ENCODE measurements at places on chromosomes 16 and 17.

- no peak for DNase-seq
Measured at GRCh38 chr17:79420318-79421243, 190.3 kb downstream of the RBFOX3 start.

DNA sequence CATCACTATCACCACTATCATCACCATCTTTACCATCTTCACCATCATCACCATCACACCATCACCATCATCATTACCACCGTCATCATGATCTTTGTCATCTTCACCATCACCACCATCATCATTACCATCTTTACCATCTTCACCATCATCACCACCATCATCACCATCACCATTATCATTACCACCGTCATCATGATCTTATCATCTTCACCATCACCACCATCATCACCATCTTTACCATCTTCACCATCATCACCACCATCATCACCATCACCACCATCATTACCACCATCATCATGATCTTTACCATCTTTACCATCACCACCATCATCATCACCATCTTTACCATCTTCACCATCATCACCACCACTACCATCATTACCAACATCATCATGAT is 10.2 kb upstream of the ZNF469 start:
- DNase-seq, result no peak

DNA sequence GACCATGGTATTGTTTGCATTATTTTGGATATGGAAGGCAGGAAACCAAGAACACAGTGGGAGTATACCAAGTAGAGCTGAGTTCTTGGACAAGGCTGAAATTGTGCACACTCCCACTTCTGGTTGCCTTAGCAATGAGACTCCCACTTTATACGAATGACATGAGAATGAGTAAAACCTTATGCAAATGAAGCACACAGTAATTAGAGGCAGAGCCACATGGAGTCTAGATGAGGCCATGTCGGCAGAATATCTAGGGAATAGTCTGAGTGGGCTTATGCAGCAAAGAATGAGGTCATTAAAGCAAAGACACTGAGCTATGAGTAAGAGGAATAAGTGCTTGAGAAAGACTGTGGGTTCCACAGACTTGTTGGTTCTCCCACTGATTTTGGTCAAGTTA is 178.7 kb downstream of the GRIN2A start:
- no peak for DNase-seq

DNA sequence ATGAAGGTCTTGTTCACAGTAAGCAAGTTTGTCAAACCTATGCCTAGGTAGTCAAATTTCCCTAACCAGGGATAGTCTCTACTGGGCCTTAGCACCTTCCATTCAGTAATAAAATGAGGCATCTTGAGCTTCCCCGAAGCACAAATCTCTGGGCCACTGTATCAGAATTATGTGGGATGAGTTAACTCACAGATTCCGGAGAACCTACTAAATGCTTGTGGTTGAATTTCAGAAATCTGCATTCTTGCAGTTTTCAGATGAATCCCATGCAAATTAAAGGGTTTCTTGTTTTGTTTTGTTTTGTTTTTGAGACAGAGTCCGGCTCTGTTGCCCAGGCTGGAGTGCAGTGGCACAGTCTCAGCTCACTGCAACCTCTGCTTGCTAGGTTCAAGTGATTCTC is 478.8 kb upstream of the HSBP1 start:
- DNase-seq, result no peak

DNA sequence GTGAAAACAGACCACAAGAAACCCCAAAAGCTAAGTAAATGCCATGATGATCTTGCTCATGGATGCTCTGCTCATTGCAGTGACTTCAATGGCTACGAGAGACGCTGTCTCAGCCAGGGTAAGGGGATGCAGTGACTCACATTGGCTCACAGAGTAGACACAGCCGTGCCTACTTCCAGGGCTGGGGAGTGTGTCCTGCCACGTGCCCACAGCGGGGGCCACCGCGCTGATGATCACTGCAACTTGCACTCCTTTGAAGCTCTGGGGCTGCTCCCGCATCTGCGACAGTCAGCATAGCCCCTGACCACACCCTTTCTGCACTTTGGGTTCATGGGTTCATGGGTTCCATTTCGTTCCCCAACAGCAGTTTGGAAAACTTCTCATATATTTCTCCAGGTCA is 231.4 kb upstream of the RPL38 start:
- no peak for DNase-seq

All from central memory CD8-positive, alpha-beta T cell (primary cell).